ENCODE measurements at places on chromosomes 1 and 21.

- DNase-seq = peak; percentile 87
Measured at GRCh38 chr1:214404154-214404553, 123.2 kb downstream of the SMYD2 start.

DNA sequence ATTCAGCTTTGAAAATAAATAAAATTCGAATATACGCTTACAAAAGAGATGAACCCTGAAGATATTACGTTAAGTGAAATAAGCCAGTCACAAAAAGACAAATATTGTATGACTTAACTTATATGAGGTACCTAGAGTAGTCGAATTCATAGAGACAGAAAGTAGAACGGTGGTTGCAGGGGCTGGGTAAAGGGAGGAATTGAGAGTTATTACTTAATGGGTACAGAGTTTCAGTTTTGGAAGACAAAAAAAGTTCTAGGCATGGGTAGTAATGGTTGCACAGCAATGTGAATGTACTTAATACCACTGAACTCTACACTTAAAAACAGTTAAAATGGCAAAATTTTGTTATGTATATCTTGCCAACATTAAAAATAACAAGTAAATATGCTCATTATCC is 48.6 kb upstream of the ZNHIT6 start:
- DNase-seq = no peak

DNA sequence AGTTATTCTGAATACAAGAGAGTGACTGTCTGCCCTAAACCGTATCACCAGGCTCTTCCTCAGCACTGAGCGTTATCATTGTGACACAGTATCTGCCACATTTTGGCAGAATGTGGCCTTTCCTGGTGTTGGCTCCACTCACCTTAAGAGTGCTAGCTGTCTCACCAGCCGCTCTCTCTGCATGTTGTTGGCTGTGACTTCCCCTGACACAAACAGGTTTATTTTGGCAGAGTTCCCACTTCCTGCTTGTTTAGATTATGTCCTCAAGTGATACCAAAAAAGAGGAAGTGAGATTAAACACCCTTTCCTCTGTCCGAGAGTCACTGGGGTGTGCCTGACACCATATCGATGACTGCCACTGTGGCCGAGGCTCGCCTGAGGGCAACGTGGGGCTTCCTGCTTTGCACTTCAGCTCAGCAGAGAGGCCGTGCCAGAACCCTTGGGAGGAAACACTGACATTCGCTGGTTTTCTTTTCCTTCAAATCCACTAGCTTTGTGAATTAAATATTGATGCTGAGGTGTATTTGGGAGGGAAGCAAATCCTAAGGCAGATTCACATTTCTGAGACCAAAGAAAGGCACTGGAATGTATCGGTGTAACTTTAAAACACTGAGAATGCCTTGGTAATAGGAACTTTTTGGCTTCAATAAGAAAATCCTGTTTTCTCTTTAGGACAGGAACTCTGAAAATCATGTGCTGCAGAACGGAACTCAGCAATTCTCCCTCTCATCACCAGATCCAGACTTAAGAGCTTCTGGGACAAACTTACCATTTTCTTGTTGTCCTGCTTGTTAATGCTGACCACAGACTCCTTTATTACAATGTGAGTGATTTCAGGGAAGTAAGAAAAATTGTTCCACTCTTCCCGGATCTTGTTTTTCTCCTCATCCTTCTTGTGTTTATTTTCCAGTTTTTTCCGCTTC is 102.1 kb downstream of the JAK1 start:
- DNase-seq = no peak

DNA sequence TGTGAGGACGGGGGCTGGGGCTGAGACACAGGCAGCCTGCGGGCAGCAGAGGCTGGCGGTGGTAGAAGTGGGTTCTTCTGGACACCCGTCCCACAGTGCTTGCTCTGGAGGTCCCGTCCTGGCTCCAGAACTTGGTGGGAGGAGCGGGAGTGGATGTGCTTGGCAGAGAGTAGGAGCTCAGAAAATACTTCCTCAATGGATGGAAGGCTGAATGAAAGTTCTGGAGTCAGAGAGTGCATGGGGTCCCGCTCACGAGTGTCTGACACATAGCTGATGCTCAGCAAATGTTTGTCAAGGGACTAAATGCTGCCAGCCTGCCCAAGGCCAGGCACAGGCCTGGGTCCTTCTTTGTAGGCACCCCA is 13.4 kb upstream of the NES start:
- DNase-seq = no peak

- no peak for DNase-seq
Measured at GRCh38 chr1:117336088-117336817, 31.0 kb upstream of the MAN1A2 start.

DNA sequence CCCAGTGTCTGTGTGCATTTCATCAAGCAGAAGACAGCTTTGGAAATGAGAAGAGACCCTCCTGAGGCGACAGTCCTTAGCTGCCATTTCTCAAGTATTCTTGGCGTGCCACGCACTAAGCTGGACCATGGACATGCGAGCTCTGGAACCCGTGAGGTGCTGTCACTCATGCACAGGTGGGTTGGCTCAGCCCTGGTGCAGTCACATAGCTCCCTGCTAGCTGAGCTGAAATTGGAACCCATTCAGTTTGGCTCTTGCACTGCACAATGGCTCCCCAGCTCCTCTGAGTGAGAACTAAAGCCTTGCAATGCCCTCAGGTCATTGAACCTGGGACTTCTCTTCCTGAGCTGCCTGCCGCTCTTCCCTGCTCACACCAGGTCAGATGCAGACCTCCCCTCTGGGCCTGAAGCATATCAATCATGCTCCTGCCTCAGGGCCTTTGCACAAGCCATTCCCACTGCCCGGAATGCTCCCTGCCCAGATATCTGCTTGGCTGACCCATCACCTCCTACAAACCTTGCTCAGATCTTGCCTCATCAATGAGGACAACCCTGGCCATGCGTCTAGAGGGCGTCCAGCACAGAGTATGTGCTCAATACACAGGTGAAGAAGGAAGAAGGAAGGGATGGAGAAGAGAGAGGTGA is 6.3 kb upstream of the SRARP start:
- no peak for DNase-seq

- peak; percentile 18 for DNase-seq
Measured at GRCh38 chr1:11979028-11979850, 1.0 kb upstream of the MFN2 start.

GRCh38 chr1:192600275-192600674 is 24.7 kb downstream of the RGS1 start:
- DNase-seq = no peak

GRCh38 chr1:221669441-221669840 is 72.4 kb downstream of the DUSP10 start:
- DNase-seq = no peak

GRCh38 chr1:116284819-116285390 is 88.1 kb upstream of the ATP1A1 start:
- DNase-seq = no peak

GRCh38 chr1:7265771-7266371 is 480.6 kb downstream of the CAMTA1 start:
- DNase-seq = peak; percentile 52

DNA sequence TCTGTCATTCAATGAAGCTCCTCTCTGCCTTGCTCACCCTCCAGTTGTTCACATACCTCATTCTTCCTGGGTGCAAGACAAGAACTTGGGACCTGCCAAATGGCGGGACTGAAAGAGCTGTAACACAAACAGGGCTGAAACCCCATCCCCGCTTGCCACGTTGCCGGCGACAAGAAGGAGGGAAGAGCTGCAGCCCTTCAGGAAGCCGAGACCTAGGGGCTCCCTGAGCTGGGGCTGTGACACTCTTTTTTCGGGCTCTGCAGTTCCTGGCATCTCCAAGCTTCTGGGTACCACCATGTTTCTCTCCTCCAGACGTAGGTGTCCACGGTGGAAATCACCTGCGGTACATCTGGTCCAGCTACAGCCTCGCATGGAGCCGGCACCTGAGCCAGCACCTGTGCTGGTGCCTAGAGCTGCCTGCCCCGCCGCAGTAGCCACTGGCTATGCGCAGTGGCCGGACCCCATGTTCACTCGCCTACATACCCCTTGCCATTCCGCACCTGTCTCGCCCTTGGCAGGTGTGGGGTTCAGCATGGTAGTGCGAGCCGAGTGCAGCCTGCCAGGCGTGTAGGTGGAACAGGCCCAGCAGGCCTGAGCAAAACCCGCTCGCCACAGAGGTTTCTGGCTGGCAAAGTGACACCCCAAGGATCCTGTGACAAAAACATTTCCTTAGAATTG is 367.0 kb upstream of the NEGR1 start:
- no peak for DNase-seq

GRCh38 chr1:66768965-66769364 is 16.7 kb downstream of the DYNLT5 start:
- no peak for DNase-seq

DNA sequence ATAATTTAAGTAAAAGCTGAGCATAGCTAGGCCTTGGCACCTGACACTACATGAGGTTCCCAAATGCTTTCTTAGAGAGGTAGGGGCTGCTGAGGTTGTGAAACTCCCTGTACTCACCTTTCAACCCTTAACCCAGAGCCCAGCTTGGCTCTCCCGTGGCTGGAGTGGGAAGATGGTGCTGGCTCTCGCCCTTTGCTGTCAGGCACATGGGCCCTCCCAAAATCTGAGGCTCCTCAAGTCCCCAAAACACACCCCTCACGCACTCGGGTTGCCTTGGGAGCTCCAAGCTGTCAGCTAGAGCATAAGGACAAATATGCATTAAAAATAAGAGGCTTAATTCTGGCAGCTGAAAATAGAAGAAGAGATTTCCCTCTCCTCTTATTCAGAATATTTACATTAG is 46.7 kb upstream of the PLPPR4 start:
- no peak for DNase-seq

GRCh38 chr1:3503525-3503886 is 49.0 kb downstream of the ARHGEF16 start:
- DNase-seq = no peak

GRCh38 chr1:222124602-222125001 is 382.7 kb upstream of the DUSP10 start:
- no peak for DNase-seq

DNA sequence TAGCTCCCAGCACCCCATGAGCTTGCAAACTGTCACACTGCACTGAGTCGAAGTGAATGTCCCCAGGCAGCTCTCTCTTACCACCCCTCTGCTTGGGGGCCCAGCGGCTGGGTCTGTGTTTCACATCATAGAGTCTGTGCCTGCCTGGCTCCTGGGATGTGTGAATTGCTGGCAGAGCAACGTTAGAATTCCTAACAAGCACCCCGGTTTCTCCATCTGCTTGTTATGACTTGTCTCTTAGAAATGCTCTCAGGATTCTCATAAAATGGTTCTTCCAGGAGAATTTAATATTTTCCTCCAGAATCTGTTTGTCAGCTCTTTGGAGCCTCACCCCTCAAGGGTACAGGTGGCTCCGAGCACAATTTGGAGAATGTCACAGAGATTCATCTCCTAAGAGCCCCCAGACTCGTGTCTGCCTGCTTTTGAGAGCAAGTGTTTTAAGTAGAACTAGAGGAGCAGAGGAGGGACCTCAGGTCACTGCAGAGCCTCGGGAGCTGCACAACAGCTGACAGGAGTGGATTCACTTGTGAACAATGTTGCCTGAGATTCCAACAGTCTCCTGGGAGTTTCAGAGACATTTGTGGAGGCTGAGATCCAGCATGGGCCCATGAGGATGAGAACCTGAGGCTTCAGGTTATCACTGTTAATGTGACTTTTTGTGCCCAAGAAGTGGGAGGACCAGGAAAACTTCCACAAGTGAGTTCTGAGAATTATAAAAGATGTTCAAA is 131.5 kb downstream of the KCNJ6 start:
- no peak for DNase-seq

DNA sequence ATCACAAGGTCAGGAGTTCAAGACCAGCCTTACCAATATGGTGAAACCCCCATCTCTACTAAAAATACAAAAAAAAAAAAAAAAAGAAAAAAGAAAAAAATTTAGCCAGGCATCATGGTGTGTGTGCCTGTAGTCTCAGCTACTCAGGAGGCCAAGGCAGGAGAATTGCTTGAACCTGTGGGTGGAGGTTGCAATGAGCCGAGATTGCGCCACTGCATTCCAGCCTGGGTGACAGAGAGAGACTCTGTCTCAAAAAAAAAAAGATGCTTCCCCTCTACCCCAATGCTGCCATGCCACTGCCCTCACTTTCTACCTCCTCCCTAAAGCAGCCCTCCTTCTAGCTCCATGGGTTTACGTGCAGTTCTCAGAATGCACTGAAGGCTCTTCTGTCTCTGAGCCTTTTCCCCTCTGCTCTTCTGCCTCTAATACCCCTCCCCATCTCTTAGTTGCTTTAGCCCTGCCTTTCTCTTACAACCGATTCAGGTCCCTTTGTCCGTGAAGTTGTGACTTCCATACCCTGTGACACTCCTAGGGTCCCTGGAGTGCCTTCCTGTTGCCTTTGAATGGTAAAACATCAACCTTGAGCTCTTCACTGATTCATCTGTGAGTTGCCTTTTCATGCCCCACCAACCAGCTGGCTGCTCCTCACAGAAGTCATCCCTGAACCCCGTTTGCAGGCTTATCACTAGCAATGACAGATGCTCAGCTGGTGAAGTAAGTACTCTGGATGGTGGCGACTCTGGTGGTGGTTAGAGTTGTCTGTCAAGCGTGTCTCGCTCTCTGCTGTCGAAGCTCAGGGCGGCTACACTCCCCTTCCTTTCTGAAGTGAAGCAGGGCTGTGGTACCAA is 234.9 kb downstream of the RHOU start:
- DNase-seq = no peak

- DNase-seq = peak; percentile 49
Measured at GRCh38 chr1:85342207-85342606, 65.8 kb upstream of the BCL10 start.

DNA sequence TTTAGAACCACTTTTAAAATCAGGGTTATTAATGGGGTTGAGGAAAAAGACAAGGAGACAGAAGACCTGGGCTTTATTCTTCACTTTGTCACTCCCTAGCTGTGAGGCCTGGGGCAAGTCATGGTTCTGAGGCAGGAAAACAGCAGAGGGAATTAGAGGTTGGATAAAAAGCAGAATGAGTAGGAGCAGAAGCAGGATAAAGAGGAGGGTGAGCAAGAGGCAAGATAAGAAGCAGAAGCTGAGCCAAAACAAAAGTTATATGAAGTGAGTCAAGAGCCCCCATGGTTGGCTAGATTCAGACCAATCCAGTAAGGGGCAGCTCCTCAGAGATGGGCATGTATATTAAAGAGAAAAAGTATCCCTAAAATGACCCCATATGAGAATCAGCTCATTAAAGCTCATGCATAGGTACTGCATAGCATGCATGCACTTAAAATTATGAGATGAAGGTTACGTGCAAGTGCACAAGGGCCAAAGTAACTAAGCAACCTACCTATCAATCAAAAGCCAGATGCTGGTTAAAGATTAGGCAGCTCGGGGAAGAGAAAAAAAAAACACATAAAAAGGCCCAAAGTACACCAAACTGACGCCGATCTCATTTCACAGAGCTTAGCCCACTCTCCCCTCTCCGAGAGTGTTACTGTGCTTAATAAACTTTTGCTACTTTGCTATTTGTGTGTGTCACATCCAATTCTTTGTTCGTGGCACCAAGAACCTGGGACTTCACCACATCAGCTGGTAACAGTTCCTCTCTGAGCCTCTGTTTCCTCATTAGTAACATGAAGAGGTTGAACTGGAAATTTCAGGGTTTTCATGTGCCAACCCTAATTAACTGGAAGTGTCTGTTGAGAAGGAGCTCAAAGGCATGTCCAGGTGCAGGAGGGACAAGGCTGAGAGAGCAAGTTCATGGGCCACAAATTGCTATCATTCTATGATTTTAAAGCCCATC is 2.2 kb downstream of the AVPR1B start:
- DNase-seq = peak; percentile 57

All from amniotic epithelial cell (primary cell).